Stimulated activated naive B cell treated with anti-CD40 and anti-IgM and Interleukin-4, amounts not matched to agents 10 μg/mL and 1 μg/mL and 100 μg/mL, for 72 hours (primary cell): ENCODE measurements at places on chromosomes 16 and 17.

- DNase-seq = no peak
Observed at GRCh38 chr17:48595278-48595999, 1.9 kb upstream of the HOXB5 start.

GRCh38 chr17:47695429-47696376 is 1.7 kb downstream of the TBKBP1 start:
- no peak for DNase-seq

- DNase-seq = no peak
Observed at GRCh38 chr17:75759457-75759856, 5.5 kb downstream of the GALK1 start.

GRCh38 chr16:89704281-89704680 is 2.8 kb upstream of the SPATA2L start:
- no peak for DNase-seq

DNA sequence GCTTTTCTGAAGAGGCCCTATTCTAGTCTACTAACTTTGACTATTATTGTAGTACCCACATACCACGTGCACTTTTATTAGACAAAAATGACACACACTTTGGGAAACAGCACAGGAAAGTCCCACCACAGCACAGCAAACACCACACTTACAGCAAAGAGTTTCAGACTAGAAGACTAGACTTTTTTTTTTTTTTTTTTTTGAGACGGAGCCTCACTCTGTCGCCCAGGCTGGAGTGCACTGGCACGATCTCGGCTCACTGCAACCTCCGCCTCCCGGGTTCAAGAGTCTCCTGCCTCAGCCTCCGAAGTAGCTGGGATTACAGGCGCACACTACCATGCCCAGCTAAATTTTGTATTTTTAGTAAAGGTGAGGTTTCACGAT is 20.1 kb downstream of the YWHAE start:
- no peak for DNase-seq

DNA sequence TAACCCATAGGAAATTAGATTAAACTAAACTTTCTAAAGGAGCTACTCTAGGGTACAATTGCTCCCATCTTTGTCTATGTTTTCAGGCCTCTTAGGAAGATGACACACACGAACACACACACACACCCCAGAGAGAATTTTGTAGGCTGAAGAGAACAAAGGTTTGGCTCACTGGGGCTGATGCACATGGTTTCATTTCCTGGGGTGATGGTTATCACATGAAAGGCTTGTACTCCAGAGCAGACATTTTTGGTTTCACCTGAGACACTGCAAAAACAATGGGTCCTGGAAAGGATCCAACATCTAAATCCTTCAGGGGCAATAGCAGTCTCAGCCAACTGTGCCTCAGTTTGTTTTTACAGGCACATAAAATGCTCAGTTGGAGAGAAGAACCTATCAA is 62.8 kb downstream of the GRB7 start:
- no peak for DNase-seq

GRCh38 chr17:78789663-78790181 is 7.6 kb upstream of the CYTH1 start:
- DNase-seq = no peak

DNA sequence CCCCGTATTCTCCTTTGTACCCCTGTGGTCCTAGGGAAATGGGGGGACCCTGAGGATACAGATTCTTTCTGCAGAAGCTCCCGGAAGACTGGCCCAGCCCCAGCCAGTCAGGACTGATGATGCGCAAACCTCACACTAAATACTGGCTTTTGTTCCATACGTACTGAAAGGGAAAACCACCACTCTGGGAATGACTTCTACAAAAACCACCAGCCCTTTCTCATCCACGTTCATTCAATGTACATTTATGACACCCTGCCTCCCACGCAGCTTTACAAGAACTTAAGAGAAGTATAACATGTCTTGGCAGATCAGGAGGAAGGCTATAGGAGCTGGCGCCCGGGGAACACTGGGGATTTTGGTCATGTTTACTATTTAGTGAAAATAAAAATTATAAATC is 70.6 kb downstream of the MARCHF10 start:
- DNase-seq = no peak
